Stimulated activated CD4-positive, alpha-beta T cell treated with anti-CD3 and anti-CD28 coated beads, Interleukin-15, amount 100 ng/mL, for 1 hour (primary cell): ENCODE measurements at places on chromosomes 5 and 9.

DNA sequence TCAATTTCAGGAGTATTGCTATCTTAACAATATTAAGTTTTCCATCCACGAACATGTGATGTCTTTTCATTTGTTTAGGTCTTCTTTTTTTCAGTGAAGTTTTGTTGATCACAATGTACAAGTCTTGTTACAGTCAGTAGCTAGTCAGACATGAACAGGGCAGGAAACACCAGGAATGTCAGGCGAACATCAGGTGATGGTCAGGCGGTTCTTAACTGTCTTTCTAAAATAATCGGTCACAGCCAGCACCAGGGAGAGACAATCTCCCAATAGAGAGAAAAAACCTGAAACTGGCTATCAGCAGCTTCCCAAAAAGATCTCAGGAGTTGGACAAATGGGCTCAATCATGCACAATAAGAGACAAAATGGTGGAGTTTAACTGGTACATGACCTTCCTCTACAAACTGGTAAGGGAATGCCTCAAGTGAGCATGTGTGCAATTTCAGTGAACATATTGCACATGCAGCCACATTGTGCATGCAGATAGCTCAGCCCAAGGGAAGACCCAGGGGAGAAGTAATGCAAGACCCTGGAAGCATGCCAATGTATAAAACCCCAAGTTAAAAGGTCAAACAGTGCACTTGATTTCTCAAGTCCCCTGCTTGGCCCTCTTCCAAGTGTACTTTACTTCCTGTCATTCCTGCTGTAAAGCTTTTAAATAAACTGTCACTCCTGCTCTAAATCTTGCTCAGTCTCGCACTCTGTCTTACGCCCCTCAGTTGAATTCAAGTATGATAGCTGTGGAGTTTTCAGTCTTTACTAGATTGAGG lies 176.1 kb upstream of the RASEF start:
- no peak for DNase-seq

DNA sequence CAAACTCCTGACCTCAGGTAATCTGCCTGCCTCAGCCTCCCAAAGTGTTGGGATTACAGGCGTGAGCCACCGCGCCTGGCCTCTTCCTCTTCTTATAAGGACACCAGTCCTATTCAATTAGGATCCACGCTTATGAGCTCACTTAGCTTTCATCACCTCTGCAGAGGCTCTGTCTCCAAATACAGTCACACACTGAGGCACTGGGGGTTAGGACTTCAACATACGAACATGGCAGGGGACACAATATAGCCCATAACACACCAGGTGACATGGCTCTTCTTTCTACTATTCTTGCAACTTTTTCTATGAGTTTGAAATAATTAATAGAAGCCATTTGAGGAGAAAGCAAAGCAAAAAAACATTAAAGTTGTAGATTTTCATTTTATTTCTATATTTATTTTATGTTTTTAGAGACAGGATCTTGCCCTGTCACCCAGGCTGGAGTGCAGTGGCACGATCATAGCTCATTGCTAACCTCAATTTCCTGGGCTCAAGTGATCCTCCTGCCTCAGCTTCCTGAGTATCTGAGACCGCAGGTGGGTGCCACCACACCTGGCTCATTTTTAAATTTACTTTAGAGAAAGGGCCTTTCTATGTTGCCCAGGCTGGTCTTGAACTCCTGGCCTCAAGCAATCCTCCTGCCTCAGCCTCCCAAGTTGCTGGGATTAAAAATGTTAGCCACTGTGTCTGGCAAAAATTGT lies 6.0 kb upstream of the PRRT1B start:
- no peak for DNase-seq

GRCh38 chr5:92652756-92653155 lies 928.3 kb downstream of the NR2F1-AS1 start:
- DNase-seq = no peak

DNA sequence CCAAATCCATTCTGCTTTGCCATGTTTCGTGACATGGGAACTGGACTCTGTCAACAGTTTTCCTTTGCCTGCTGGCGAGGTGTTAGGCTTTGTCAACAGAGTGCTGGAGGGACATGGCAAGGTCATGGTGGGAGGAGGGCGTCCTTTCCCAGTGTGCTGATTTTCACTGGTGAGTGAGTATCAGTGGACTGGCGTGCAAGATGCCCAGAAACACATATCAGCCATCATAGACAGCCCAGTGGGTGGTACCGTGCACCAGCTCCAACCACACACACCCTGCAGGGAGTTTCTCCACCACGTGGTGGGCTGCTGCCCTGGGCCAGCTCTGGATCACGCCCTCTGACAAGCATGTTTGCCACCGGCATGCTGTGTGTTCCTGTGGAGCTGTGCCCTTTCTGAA lies 50.0 kb upstream of the ABL1 start:
- DNase-seq = no peak

DNA sequence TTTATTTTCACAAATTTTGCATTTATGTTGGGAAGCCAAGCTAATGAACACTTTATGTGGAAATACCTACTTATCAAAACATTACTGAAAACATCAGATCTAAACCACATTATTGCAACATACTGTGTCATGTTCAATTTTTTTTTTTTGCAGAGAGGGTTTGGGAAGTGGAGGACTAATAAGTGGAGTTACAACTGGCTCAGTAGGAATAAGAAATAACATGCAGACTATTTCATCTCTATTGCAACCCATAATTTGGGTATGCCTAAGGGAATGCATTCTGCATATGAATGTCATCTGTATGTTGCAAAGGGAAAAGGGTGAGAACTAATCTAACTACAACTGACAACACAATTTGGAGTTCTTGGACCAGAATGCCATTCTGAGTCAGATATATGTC lies 41.8 kb downstream of the APC start:
- DNase-seq = no peak
